ENCODE measurements at places on chromosomes 2 and 18.
A peak's percentile ranks its signal among the peaks of the same experiment; 100 is the strongest.

- DNase-seq, result no peak
Measured at GRCh38 chr18:360676-361075, 92.8 kb upstream of the THOC1 start.

- no peak for DNase-seq
Measured at GRCh38 chr18:7921938-7922587, 354.9 kb downstream of the PTPRM start.

DNA sequence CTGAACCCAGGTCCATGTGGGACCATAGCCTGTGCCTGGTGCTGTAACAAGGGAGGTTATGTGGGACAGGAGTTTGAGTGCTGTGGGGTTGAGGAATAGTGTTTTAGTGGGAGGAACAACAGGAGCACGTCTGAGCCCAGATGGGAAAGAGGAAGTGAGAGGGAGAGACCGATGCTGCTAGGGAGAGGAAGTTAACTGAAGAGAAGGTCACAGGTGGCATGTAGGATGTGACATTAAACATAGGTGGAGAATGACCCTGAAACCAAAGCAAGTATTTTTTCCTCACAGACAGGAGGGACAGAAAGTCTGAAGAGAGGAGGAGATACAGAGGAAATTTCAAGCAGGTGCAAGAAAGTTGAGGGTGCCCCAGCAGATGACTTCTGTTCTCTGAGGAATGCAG, 87.8 kb downstream of the ACOXL start:
- no peak for DNase-seq

DNA sequence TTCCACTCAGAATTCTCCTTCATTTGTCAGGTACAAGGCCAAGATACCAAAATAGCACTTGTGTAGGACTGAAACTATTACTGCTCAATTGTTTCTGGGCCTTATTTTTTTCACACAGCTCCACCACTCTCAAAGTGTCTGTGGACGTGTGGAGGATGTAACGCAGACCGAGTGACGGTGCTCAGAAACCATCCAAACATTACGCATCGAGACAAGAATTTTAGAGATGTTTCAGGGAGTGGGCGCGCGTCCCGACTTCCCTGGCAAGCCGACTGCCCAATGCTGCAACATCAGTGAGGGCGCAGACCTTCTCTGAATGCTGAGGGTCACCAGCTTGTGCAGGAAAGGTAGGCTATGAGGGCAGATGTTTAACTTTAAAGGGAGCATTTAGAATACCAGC, 108.4 kb downstream of the GATA6 start:
- DNase-seq, result no peak

DNA sequence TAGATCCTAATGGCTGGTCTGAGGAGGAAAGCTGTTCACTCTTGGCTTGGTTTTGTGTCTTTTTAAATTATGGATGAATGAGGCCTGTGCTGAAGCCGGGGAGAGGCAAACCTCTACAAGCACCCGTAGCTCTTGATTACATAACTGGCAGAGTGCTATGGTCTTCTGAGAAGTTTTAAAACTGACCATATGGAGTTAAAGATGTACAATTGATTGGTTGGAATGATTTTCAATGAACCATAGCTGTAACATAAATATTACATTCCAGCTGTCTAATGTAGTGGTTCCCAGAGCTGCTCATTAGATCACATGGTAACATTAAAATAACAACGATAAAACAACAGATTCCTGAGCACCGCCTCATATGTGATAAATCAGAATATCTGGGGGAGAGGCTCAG, 71.1 kb upstream of the MAP4K3 start:
- no peak for DNase-seq

- DNase-seq, result peak; percentile 26
Measured at GRCh38 chr2:66587216-66587615, 152.3 kb downstream of the MEIS1 start.

All from right kidney (tissue), 9 donors.